ENCODE measurements at places on chromosomes 6 and 20.

DNA sequence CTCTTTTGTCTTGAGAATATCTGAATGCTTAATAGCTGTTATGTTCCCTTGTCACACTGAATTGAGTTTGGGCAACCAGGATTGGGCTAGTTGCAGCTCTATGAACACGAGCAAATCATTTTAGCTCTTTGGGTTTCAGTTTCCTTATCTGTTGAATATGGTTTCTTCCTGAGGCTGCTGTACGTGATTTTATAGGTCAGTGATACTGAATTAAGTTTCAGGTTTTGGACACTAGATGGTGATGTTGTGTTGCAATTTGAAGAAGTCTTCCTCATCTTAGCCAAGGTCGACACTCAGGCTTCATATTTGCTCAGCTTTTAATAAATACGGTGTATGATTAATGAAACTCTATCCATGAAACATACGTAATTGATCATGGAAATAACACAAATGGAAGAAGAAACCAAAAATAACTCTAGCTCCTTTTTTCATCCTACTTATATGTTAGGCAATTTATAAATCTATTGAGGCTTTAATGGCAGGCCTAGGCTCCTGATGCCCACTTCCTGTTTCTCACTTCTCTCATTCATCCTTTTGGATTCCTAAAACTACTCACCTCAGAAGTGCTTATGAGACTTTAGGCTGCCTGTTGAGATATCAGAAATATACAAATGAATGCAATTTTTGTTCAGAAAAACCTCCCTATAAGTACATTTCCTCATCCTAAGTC lies 354.1 kb upstream of the MAP3K7 start:
- DNase-seq = peak; percentile 5

DNA sequence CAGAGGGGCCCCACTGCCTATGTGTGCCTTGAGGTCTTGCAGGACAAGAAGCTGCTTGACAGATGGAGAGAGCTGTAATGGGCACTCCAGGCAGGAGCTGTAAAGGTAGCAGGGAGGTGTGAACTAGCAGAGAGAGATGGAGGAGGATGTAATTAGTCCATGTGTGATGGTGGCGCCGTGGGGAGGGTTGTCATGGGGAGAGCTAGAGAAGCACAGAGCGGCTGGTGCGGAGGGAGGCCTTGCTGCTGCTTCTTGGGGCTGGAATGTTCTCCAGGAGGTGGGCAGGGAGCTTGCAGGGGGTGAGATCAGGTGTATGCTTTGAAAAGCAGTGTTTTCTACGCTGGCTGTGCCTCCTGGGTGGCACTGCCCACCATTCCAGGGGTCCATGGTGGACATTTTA lies 32.1 kb downstream of the APCDD1L start:
- DNase-seq = no peak

DNA sequence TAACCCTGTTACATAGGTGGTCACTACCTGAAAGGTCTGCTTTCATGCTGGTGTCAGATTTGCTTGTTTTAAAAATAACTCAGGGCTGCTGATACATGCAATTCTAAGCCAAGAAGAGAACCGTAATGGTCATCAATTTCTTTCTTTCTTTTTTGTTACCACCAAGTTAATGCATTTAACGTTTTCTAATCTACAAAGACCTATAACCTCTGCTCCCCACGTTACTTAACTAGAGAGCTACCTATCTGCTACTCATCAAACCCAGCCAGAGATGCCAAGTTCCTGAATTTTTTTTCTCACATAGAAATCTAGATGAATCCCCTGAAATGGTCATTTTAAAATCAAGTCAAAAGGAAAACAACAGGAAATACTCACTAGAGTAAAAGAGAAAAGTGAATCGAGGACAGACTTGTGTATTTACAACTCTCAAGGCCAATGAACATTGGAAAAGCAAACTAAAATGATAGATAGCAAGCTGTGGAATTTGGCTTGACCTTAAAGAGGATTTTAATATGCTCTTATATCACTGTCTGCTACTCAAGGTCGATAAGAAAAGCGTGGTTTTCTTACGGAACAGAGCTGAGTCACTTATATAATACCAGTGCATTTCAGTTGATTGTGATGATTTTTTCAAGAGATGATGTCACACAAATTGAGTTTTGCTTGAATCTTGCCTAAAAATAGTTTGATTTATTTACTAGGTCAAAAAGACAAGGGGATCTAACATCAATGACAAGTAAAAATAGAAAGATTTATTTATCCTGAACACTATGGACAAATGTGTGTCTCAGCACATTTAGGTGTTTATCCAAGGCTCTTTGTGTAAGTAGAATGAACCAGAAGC lies 67.9 kb downstream of the SGK1 start:
- no peak for DNase-seq

DNA sequence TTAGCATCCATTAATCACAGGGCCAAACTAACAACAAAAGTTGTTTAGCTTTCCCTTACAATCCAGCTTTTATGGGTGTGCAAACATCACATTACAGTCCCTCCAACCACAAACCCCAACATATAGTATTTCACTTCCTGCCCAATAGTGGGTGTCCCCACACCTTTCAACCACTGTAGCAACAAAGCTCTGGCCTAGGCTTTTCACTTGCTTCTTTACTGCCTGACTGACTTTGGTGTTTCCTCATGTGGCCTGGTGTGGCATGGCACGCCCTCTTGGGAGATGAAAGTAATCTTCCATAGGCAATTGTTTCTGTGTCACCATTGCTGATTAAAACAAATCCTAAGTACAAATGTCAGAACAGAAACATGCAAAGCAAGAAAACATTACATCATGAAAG lies 46.3 kb downstream of the MCM8 start:
- DNase-seq = no peak

DNA sequence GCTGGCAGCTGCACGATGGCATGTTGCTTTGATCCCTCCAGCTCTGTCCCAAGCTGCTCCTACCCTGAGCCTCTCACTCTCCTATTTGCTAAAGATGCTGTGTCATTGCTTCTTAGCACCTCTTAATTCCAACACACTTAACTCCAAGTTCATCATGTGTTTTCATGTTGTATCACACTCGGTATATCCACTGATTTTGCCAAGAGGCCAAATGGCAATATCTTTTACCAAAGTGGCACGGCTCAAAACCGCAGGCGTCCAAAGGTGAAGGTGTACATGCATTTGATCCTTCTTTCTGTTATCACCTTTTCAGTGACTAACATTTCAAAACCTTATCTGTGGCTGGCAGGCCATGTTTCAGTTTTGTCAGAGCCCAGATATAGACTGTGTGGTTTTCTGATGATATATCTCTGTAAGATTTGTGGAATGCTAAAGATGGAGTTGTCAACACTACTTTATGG lies 217.0 kb downstream of the TBX18 start:
- DNase-seq = no peak

GRCh38 chr6:157304899-157305663 lies 18.2 kb downstream of the TMEM242 start:
- no peak for DNase-seq

GRCh38 chr6:100353276-100354015 lies 111.3 kb downstream of the SIM1 start:
- no peak for DNase-seq

GRCh38 chr20:60806354-60806753 lies 445.7 kb upstream of the CDH4 start:
- no peak for DNase-seq

GRCh38 chr20:8829256-8829655 lies 239.6 kb upstream of the PLCB4 start:
- DNase-seq = no peak

DNA sequence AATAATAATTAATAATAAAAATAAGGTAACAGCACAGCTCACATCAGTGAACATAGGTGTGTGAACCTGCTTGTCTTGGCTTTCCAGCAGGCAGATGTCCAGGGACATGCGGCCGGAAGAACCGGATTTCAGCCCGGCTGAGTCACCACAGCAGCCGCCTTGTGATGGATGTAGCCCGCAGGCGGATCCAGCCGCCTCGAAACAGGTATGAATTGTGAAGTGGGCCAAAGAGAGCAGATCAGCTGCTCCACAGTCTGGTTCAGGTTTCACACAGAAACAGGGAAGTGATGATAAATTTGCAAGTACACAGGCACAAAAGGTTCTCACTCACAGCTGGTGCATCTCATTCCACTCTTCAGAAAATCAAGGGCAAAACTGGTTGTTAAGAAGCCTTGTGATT lies 55.1 kb downstream of the ID4 start:
- DNase-seq = no peak
